ENCODE measurements at places on chromosomes 2 and 18. TPM values are rescaled to one million over a fixed set of nuclear protein-coding genes. Genes with fewer than 3 reads are reported as not detected.

The MPP4 gene
- polyA plus RNA-seq: 0.08 TPM

The PLB1 gene
- 10.3 TPM for polyA plus RNA-seq

The UGT1A8 gene
- not detected for polyA plus RNA-seq

The C2orf78 gene
- not detected for polyA plus RNA-seq

The MROH2A gene
- polyA plus RNA-seq: not detected

The IMPACT gene
- 12.0 TPM for polyA plus RNA-seq

The NR4A2 gene
- 3.7 TPM for polyA plus RNA-seq

The STAT4 gene
- polyA plus RNA-seq: 2.5 TPM

The COLEC12 gene
- polyA plus RNA-seq: 10.3 TPM

The CPLX4 gene
- polyA plus RNA-seq: not detected
